ENCODE measurements at places on chromosomes 13 and 19.

GRCh38 chr19:38145623-38146022 is 78.4 kb downstream of the DPF1 start:
- no peak for DNase-seq

DNA sequence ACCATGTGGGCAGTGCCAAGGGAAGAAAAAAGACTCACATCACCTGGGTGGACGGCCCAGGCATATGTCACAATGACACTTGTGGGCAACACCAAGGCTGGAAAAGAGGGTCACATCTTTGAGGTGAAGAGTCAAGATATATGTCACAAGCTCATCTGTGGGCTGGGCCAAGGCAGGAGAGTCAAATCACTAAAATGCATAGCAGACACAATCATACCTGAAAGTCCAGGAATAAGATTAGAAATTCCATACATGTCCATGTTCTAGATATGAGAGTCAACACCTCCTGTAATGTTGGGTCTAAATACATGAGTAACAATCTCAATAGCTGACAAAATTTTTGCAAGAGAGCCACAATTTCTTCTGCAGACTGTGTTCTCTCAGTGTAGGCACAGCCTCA is 145.0 kb downstream of the ZNF675 start:
- no peak for DNase-seq

DNA sequence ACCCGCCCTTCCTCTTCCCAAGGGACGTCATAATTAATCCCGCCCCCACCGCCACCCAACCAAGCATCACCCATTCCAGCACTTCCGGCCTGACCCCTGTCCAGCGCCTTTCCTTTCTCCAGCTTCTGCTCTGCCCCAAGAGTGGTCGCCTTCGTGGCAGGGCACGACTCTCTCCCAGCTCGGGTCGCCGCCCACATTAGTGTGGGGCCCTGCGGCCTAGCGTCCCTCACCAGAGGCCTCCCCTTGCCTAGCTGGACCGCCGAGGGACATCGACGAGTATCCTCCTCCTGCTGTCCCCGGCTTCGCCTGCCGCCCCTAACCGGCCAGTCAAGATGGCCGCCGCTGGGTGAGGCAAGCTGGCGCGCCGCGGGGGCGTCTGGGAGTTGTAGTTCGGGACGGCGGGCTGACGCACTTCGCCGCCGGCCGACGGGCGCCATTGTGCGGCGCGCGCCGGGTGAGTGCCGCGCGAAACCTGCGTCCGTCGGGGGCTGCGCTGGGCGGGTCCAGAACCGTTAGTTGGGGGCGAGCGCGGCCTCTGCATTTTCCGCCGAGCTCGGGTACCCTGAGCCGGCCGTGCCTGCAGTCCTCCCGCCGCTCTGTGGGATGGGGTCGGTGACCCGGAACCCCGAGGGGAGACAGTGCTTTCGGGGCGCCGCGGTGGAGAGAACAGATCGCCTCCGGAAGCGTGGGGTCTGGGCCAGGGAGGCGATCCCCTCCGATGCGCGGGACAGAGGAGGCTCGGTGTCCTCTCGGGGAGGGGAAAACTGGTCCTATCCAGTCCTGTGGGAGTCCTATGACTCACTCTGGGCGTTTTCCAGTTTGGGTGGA is at the start of gene ZNF274:
Gene ZNF274 (plus strand): TSS at position 73 of the 828 bp plus-strand sequence. CDS start 905 bp downstream, outside the sequence.
- DNase-seq, result peak; percentile 92

GRCh38 chr13:88472316-88472715 is 801.1 kb downstream of the SLITRK5 start:
- no peak for DNase-seq

GRCh38 chr13:32147976-32148375 is 116.4 kb downstream of the FRY start:
- DNase-seq, result no peak

DNA sequence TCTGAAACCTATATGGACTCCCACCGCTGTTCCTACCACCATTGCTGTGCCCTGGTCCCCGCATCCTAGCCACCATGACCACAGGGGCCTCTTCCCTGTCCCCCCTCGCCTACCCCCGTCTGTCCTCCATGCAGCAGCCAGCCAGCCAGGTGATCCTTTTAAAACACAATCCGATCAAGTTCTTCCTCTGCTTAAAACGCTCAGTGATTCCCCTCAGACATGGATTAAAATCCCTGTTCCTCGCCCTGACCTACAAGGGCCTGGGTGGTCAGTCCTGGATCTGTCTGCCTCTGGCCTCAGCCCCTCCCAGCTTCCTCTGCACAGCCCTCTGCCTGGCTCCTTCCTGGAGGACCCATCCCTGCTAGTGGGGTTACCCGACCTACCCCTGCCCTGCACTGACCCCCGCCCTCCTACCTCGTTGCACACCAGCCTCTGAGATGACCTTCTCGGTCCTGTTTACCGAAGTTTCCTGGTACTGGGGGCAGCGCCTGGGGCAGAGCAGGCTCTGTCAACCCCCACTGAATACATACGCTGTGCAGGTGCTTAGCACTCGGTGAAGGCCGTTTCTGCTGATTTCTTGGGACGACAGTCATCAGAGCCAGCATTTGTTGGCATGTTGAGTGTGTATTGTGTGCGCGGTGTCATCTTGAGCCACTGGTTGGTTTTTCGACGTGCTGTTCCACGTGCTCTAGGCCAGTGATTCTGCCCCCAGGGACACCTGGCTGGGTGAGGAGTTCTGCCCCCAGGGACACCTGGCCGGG is 14.7 kb upstream of the LENG8 start:
- no peak for DNase-seq

DNA sequence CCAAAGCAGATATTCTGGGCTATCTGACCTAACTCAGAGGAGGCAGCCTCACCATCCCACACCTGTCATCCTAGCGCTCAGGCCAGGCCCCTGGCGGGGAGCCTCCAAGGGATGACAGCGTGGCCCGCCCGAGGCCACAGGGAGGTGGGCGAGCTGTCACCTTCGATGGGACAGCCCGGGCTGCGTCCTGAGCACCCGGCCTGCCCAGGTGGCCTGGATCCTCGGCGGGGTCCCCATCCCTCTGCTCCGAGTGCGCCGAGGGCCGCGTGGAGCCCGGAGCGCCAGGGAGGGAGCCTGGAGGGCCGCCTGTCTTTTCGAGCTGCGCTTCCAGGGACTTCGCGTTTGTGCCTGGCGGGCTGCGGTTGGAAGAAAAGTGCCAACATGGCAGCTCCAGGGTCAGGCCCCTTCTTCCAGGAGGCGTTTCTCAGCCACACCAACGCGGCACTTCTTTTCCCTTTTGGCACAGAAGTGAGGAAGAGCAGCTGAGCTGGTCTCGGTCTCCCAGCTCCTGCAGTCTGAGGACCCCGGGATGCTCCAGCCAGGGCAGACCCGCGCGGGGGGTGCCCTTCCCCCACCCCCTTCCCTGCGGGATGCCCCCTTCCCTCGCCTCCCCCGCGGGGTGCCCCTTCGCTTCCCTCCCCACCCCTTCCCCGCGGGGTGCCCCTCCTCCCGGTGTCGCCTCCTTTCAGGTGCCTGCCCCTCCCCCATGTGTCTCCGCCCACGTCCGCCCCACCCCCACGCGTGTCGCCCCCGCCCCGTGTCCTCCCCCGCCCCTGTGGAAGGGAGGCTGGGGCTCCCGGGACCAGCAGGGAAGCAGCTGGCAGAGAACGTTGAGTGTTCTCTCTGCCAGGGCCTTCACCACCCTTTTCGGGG is 42.3 kb downstream of the GJA3 start:
- DNase-seq, result no peak

DNA sequence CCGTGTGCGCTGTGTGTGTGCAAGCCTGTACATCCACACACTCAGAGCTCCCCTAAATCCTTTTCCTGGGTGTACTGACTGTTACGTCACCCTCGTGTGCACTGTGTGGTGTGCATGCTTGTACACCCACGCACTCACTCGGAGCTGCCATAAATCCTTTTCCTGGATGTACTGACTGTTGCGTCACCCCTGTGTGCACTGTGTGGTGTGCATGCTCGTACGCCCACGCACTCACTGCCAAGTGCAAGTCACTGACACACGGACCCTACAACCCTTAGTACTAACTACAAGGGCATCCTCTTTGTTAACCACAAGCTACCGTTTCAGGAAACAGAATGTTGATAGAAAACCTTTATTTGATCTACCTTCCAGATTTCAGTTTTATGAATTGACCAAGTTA is 983.4 kb downstream of the EFNB2 start:
- DNase-seq, result no peak

DNA sequence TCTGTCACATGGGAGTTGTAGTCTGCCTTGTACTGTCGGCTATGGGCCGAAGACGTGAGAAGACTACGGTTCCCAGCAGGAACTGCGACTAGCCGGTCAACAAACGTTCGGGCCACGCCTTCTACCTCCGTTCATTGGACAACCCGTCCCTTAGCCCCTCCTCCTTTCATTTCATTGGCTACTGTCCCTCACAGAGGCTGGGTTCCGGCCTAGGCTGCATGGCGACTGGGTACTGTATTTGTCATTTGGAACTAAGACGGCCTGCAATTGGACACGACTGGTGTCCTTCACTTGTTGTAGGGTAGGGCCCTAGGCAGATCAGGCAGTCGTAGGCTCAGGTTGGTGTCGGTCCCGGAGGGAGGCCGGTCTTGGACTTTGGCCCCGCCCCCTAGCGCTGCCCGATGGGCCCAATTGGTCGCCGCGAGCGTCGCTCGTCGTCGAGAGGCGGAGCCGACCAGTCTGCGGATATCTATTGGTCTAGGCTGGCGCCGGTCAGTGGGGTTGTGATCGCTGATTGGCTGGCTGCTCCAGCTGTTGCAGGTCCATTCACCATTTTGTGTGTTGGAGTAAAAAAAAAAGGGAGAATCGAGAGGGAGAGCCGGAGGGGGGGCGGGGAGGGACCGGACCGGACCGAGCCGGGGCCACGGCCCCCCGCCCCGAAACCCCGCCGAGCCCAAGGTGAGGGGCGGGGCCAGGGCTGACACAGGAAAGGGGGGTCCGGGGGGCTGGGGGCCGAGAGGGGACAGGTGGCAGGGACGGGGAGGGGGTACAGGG is at the start of gene CIC:
Gene CIC (plus strand): TSS at position 549 of the 774 bp plus-strand sequence. CDS start 2,532 bp downstream, outside the sequence.
- peak; percentile 99 for DNase-seq

GRCh38 chr13:94710881-94711560 is 1.3 kb downstream of the SOX21 start:
- DNase-seq, result no peak

DNA sequence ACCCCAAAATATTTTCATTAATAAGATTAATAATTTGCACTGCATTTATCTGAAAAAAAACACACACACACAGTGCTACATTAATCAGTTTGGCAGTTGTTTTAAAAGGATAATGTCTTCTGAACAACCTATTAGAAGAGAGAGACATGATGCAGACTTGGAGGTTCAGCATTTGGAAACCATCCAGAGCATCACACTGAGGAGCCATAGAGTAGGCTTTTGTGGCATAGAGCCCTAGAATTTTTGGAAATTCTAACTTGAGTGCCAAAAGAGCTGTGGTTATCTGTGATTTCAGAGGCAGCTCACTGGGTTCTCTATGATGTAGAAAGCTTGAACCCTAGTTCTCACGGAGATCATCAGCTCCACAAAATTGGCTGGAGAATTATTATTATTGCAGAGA is 90.2 kb downstream of the RFC3 start:
- DNase-seq, result no peak

DNA sequence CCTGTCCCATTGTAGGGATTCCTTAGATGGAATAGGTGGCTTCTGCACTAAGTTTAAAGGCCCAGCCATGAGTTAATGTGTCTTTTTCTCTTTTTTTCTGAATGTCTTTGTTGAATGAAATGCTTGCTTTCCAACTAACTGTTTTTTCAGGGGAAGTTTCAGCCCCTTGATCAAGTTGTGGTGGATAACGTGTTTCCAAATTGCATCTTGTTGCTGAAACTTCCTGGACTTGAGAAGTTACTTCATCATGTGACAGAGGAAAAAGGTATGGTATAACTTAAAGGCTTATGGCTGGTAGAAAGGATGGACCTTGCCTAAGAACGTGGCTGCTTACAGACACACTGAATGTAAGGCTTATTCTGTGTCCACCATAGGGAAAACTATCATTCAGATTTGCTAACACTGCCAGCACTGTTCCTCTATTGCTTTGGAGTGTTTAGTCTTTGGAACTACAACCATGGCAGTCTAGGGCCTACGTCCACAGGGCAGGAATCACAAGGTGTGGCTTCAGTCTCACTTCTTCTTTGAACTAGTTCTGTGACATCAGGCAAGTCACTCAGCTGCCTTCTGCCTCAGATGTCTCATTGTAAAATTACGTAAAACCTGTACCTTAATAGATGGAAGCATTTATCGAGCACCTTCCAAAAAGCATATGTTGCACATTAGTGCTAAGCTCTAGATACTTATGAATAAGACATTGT is 25.3 kb downstream of the RNASEH2B start:
- no peak for DNase-seq

DNA sequence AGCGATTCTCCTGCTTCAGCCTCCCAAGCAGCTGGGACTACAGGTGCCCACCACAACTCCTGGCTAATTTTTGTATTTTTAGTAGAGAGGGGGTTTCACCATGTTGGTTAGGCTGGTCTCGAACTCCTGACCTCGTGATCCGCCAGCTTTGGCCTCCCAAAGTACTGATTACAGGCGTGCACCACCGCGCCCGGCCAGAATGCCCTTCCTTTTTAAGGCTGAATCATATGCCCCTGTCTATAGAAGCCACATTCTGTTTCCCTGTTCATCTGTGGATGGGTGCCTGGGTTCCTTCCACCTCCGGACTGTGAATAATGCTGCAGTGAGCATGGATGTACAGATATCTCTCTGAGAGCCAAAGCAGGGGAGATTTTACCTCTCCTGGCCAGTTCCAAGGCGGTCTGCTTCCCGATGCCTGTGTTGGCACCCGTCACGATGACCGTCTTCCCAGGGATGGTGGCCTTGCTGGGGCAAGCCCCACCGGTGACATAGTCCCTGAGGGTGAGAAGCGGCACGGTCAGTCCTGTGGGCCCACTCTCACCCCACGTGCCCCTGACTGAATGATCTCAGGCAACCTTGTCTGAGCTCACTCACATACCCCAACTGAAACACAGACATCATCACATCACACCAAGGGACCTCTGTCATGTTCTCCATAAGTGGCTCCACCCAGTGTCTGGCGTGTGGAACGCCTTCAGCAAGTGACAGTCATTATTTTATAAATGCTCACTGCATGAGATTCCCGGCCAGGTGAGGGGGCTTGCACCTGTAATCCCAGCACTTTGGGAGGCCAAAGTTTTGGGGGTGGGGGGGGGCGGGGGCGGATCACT is 4.0 kb downstream of the RDH13 start:
- DNase-seq, result no peak

DNA sequence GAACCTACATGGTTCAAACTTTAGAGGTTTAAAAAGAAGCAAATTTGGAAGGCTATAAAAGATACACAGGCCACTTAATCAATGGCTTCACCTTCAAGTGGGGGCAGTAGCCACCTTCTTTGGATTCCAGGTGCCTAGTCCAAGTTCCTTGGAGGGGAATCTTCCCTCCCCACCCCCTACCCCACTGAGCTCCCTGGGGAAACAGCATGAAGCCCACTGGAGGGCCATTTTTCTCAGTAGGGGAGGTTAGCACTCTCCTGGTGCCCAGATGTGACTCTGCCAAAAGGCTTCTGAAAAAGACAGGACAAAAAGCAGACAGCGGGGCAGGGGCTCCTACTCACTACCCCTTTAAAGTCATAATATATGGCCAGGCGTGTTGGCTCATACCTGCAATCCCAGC is 93.9 kb downstream of the KCTD15 start:
- DNase-seq, result no peak

DNA sequence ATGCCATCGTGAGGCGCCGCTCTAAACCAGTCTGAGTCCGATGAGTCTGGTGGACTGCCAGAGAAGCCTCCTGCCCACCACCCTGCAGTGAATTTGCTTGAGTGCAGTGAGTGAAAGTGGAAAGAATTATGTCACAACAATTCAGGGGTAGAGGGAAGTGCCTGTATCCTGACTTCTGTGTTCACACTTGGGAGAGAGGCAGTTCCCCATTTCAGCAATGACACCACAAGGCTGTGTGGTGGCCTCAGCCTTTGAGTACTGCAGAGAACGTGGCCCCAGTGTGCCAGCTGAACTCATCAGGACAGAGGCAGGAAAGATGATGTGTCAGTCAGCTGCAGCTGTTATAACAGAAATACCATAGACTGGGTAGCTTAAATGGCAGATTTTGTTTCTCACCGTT is 155.6 kb downstream of the COG6 start:
- DNase-seq, result no peak

All from stimulated activated CD4-positive, alpha-beta T cell treated with anti-CD3 and anti-CD28 coated beads, Interleukin-15, amount 100 ng/mL, for 48 hours (primary cell).